ENCODE measurements at places on chromosomes 11 and 22. TPM values are rescaled to one million over a fixed set of nuclear protein-coding genes. Genes with fewer than 3 reads are reported as not detected.
A peak's percentile ranks its signal among the peaks of the same experiment; 100 is the strongest.

SAMM50 gene
- 34.4 TPM for polyA plus RNA-seq

OR8G5 gene
- not detected for polyA plus RNA-seq

DNA sequence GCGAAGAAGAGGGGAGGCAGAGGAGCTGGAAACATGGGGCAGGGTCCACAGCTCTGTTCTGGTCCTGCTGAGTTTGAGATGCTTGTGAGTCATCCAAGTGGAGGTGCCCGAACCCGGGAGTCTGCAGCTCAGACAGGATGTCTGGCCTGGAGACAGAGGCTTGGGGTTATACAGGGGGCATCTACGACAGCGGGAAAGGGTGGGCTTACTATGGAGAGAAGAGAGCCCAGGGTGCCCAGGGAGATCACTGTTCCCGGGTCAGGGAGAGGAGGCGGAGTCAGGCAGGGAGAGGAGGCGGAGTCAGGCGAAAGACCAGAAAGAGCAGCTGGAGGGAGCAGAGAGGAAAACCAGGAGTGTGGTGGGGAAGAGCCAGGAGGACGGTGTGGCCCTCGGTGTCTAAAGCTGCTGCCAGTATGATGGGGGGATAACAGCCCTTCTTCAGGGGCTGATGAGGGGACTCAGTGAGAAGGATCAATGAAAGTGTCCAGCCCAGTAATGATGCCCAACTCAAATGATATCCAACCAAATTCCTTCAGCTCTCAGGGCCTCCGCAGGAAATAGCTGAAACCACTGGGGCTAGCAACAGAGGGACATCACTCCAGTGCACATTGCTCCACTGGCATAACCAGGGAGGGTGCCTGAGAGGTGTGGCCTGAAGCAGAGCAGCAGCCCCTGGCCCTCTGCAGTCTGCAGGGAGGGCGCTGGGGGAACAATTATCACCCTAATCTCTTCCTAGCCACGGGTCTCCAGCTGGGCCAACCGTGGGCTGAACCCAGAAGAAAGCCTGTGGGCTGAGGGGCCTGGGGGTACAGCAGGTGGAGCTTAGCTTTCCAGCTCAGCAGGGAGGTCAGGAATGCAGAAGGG, 2.6 kb upstream of the LTBP3 start:
- no peaks in the 10 kb centered on the region for H3K36me3 ChIP-seq
- H3K27ac ChIP-seq = peak overlapping the region; percentile 80
- H3K4me1 ChIP-seq = peaks cover 28% of the 10 kb centered on the region
- peak; percentile 86 for DNase-seq
- H3K27me3 ChIP-seq = no peaks in the 10 kb centered on the region
- no peak overlapping the region for H3K4me3 ChIP-seq

DNA sequence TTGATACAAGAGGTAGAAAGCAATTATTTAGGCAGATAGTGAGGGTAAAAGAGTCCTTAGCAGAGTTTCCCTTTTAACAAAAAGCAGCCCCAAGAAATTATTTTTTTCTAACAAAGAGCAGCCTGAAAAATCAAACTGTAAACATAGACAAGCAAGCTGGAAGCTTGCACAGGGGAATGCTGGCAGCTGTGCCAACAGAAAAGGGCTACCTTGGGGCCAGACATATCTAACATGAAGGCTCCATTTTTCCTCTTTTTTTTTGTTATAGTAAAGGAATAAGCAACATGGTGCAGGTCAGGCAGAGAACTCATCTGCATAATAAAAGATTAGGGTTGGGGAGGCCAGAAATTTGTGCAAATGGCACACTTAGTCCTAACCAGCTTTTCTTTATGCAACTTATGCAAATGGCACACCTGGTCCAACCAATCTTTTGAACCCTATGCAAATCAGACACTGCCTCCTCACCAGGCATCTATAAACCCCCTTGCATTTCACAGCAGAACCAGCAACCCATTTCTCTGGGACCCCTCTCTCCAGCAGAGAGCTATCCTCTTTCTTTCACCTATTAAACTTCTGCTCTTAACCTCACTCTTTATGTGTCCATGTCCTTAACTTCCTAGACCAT, 41.8 kb downstream of the PDGFD start:
- no peak for DNase-seq

P2RY2 gene
- 0.44 TPM for polyA plus RNA-seq

MAP6 gene
- polyA plus RNA-seq = 17.6 TPM

DNA sequence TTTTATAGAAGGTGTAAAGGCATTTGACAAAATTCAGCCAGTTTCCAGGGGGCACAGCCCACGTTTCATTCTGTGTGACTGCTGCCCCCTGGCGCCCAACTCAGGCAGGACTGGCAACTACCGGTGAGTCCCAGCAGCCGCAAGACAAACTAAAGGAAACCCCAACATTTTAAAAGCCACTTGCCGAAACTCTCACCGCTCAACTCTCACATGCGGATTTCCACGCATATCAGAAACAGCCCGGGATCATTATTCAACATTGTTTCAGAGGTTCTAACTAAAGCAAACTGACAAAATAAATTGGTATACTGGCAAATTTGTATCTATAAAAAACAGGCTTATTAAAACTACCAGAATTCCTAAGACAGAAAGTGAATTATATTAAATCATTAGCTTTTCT, 48.2 kb downstream of the MORC2 start:
- no peaks in the 10 kb centered on the region for H3K36me3 ChIP-seq
- H3K4me3 ChIP-seq = no peak overlapping the region
- H3K4me1 ChIP-seq = no peaks in the 10 kb centered on the region
- no peak overlapping the region for H3K27ac ChIP-seq

MS4A15 gene
- polyA plus RNA-seq = 0.15 TPM

TMEM86A gene
- polyA plus RNA-seq = 11.5 TPM

- DNase-seq = no peak
- H3K36me3 ChIP-seq = no peaks in the 10 kb centered on the region
- no peaks in the 10 kb centered on the region for H3K4me1 ChIP-seq
Measured at GRCh38 chr22:20741634-20742581, 32.0 kb upstream of the SERPIND1 start.

CBY1 gene
- 54.0 TPM for polyA plus RNA-seq

DNA sequence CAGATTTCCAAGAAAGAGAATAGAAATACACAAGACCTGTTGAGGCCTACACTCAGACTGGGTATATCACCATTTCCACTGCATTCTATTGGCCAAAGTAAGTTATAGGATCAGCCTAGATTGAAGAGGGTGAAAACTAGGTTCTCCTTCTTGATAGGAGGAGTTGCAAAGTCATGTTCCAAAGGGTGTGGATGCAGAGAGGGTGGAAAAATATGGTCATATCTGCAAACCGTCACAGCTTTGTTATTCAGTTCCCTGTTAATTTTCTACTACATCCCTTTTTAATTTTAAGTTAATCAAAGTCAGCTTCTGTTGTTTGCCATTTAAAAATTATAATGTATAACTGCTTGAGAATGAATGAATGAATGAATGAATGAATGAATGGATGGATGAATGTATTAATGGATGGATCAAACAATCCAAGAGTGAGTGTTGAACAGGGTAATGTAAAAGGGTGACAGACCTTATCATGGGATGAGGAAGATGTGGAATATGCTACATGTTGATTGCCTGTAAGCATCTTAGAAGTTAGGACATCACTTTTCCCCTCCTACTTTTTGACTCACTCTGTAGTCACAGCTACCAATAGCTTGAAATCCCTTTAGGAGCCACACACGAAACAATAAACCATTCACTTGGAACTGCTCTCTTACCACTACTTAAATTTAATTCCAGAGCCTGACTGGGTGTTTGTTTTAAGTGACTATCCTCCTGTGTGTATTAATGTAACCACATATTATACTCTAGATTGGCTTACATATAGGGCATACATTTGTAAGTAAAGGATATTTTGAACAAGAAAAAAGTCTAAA, 121.5 kb downstream of the CCDC34 start:
- no peak for DNase-seq
- H3K27ac ChIP-seq = no peak overlapping the region
- no peaks in the 10 kb centered on the region for H3K4me1 ChIP-seq
- no peaks in the 10 kb centered on the region for H3K36me3 ChIP-seq
- no peak overlapping the region for H3K4me3 ChIP-seq

MPPED2 gene
- 7.6 TPM for polyA plus RNA-seq

DNA sequence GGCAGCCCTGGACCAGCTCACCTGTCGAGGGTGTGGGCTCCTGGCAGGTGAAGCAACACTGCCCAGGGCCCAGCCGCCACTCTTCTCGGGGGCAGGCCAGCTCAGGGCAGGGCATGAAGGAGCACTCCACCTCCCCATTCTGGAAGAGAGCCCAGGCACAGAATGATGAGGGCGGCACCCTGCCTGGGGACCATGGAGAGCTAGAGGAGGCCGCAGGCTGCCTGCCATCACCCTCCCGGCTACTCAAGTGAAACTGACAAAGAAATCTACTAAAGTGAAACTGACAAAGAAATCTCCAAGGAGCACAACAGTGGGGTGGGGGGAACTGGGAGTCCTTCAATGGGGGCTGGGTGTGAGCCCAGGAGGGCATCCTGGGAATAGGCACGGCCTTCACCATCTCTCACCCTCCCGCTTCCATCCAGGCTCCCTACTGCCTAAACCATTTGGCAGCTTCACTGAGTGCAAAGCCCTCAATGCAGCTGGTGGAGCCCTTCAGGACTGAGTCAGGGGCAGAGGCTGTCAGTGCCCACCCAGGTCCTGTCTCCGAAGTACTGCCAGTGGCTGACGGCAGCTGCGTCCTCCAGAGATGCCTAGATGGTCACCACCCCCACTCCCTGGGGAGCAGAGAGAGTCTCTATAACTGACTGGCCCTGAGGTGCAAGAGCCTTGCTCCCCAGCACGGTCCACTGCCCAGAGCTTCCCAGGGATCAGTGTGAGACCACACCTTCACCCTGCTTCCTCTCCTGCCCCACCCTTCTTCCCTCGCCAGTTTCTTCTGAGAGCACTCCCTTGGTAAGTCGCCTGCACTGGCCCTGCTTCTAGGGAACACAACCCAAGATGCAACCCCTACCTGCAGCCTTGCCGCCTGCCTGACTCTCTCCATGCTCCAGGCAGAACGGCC, 21.7 kb downstream of the VWCE start:
- no peak overlapping the region for H3K4me3 ChIP-seq
- no peak for DNase-seq
- no peaks in the 10 kb centered on the region for H3K4me1 ChIP-seq
- H3K27me3 ChIP-seq = no peaks in the 10 kb centered on the region

- H3K36me3 ChIP-seq = no peaks in the 10 kb centered on the region
- DNase-seq = no peak
- no peaks in the 10 kb centered on the region for H3K27me3 ChIP-seq
- H3K4me1 ChIP-seq = peaks cover 5% of the 10 kb centered on the region
Measured at GRCh38 chr11:34915136-34916014, 804 bp downstream of the APIP start.

DNA sequence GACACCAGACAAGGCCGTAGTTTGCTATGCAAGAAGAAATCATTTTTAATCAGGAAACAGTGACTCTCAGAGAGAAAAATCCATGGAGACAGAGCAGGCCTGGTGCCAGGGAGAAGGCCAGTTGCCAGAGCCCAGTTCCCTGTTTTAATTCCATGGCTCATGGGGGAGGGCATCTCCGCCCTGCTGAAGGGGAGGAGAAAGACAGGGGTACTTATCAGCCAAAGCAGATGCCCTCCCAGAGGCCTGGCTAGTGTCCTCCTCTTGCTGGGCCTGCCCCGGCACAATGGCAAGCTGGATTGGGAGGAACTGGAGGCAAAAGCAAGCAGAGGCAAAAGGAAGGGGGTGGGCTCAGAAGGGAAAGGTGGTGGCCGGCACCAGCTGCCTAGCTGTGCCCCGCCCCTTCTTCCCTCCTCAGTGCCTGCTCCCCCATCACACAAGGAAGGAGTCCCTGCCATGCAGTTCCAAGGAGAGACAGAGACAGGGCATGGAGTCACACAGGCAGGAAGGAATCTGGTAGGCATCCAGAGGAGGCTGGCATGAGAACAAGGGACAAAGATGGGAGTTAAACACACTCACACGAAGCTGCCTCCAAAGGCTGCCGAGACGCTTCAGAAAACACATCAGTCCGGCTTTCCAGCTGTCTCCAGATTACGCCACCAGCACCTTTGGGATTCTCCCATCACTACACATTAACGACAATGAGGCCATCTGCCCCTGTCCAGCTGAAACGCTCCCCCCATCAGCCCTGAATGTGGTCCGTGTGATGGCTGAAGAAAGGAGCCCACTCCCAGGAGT, 591.8 kb downstream of the BUD13 start:
- no peaks in the 10 kb centered on the region for H3K36me3 ChIP-seq
- H3K4me3 ChIP-seq = no peak overlapping the region
- H3K4me1 ChIP-seq = peaks cover 2% of the 10 kb centered on the region

DNA sequence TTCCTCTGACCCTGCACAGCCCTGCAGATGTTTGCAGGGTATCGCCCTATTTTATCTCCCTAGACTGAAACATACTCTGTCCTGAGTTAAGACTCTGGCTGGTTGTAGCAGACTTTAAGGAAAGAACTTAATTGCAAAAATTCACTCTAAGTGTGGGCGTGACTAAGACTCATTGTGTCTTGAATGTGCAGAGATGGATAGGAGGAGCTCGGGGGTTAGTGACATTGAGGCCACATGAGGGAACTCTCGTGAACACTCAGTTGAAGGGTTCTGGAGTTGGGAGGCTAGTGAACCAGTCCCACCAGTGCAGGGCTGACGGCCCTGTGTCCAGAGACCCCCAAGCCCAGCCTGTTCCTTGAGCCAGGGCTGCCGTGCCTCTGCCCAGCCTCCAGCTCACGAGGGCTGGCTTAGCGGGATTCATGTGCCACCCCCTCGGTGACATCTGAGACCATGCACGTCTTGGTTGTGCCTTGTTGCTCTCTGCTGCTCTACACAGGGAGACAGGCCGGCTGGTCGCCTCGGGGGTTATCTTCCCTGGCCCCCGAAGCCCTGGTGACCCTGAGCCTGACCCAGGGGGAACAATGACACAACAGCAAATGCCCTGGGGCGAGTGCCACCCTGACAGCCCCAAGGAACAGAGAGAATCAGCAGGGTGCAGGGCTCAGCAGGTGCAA, 11.4 kb upstream of the TBX1 start:
- H3K27ac ChIP-seq = no peak overlapping the region
- H3K4me1 ChIP-seq = no peaks in the 10 kb centered on the region
- H3K27me3 ChIP-seq = no peaks in the 10 kb centered on the region
- no peaks in the 10 kb centered on the region for H3K36me3 ChIP-seq

GGTLC3 gene
- polyA plus RNA-seq = not detected

DNA sequence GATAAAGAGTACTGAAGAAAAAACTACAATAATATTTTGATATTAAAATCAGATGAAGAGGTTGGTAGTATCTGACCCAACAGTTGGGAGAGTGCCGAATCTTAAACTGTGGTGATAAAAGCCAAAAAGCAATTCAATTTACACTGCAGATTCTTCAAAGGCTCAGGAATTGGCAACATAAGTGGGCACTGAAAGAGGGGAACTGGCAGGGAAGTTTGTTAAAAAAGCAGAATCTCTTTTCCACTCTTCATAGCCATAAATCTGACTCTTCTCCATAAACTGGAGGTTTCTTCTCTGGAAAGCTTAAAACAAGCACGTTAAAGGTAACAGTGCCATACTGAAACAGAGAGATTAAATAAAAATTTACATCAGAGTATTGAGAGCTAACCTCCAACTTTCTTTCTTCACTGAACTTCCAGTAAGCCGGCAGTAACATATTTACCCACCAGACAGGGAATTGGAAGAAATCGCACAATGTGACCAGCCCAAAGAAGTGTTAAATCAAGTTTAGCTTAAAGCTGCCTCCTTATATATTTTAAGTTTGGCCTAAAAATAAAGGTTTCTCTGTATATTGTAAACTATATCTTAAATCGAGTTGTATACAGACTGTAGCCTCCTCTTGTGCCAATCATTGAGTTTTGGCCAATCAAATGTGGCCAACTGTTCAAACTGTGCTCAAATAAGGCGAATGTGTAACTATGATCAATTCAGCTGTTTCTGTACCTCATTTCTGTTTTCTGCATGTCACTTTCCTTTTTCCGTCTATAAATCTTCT, 358.3 kb downstream of the NXPE2 start:
- H3K4me1 ChIP-seq = no peaks in the 10 kb centered on the region
- H3K36me3 ChIP-seq = no peaks in the 10 kb centered on the region
- no peaks in the 10 kb centered on the region for H3K27me3 ChIP-seq

DERL3 gene
- 1.5 TPM for polyA plus RNA-seq

TBX1 gene
- polyA plus RNA-seq = 3.2 TPM

GRCh38 chr22:23775779-23776375, 3.2 kb downstream of the MMP11 start:
- no peaks in the 10 kb centered on the region for H3K27me3 ChIP-seq
- no peak for DNase-seq

XKR3 gene
- not detected for polyA plus RNA-seq
